ENCODE measurements at places on chromosomes 12 and 14.

GRCh38 chr12:107243341-107243740 is 150.0 kb upstream of the CRY1 start:
- DNase-seq, result no peak

DNA sequence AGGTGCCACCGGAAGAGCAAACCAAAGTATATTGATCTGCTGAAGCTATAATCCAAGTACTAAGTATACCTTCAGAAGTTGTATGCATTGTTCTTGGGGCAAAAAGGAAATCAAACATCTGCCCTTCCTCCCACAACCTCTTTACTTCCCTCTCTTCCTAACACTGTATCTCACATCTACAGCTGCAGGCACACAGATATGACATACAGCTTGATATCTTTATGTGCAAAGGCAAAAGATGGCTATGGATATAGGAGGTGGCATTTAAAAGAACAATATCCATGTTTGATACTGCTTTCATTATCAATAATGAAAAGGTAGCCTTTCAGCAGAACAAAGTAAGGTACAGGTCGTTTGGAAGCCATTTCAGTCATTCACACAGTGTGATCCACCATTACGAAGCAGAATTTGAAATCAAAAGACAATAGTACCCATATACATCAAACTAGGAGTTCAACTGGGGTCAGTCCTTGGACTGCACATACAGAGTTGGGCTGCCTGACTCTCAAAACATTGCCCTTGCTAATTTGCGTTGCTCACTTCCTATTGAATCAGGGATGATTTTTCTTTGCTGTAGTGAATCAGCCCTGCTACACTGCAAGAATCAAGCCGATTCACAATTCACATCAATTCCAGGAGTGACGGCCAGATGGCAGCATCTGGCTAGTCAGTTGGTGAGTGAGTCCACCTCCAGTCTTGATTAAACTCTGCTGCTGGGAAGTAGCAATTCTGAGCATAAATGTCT is 8.9 kb downstream of the ANG start:
- peak; percentile 27 for DNase-seq

DNA sequence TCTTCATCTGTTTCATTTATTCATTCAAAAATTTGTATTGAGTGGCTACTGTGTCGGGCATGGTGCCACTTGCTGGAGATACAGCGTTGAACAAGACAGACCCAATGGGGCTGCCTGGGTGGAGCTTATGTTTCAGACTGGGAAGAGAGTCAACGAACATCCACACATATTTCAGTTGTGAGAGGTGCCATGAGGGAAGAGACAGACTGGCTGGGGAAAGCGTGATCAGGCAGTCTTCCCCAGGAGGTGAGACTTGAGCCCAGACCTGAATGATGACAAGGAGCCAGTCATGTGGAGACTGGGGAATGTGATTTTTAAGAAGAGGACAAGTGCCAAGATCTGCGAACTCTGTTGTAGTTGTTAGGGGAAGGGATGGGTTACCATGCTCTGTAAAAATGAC is 12.2 kb downstream of the BICD1 start:
- DNase-seq, result no peak

DNA sequence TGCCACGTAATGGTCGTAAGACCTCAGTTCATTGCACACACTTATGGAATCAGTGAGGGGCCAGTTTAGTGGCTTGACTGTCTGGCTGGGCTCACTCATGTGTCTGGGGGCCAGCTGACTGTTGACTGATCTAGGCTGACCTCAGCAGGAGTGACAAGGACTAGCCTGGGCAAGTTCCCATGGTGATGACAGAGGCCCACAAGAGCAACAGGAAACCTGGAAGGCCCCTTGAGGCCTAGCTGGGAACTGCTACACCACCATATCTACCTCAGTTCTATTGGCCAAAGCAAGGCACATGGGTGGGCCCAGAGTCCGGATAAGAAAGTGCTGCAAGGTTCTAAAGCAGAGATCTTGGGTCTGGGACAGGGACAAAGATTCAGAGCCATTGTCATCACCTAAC is 21.3 kb upstream of the RFLNA start:
- no peak for DNase-seq

GRCh38 chr14:52253503-52253902 is 14.0 kb upstream of the PTGDR start:
- no peak for DNase-seq

DNA sequence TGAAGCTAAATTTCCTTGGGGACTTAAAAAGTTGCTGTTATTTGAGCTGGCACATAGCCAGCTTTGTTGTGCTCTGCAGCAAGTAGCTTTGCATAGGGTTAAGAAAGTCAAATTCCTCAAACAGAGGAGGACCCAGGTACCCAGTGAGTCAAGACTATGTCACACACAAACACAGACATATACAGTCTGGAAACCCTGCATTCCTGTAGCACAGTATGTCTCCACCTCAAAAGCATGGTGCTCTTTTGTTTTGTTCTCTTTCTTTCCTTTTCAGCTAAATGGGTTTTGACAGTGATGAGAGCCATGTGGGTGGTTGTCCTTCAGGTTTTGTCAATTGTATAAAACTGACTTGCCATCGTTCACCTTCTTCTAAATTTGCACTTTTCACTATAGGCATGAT is 179.6 kb upstream of the DIO2 start:
- DNase-seq, result no peak

DNA sequence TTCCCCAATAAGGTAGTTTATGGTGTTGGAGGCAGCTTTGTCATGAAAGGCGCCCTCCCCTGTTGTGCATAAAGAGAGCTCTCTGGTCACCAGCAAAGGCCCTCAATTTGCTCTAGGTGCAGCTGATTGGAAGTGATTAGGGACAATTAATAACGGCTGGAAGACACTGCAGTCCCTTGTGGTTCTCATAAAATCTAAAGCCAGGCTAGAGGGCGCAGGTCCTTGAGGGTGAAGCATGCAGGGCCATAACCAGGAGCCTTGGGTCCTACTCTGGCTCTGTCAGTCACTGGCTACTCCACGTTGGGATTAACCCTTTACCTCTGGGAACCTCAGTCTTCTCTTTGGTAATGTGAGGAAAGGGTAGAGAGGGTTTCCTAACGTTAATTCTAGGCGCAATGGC is 1.9 kb downstream of the DAAM1 start:
- DNase-seq, result no peak

DNA sequence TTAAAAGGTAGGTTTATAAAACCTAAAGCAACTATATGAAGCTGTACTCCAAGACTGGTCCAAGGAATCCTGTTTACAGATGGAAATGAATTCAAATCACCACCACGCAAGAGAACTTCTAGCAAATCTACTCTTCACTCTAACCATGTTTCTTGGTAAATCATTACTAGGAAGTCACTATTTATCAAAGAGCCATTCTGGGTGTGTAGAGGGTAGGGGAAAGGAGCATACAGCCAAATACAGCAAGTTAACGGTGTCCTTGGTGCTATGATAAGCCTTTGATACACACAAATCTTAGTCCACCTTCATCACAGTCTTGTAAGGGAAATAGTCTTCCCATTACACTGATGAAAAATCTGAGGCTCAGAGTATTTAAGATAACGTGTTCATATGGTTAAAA is 16.8 kb downstream of the NIN start:
- no peak for DNase-seq

DNA sequence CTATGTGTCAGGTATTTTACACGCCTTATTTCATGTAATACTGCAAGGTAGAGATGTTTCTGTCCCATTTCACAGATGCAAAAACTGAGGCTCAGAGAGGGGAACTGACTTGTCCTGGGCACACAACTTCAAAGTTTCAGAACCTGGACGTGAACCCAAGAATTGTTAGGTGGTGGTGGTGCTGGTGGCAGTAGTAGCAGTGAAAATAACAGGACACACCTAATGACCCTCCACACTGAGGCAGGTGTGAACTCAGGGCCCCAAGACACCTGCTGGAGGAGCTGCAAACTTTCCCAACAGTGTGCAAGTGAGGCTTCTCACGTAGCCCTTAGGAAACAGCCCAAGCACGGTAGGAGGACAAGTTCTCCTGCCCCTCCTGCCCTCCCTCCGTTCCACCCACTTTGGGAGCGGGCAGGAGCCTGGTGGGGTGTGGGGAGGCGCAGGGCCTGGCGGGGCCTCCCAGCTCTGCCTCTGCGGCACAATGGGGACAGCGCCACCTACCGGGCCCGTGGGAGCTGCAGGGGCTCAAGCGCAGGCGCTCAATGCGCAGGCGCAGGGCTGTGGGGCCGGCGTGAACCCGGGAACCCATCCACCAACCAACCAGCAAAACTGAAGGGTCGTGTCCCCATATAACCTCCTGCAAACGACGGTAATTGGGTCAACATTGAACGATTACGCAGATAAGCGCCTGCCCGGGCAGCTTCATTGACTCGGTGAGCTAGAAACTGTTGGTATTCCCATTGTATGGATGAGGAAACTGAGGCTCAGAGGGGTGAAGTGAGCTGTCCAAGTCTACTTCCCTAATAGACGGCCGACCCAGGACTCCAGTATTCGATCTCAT is 12.0 kb upstream of the TRPV4 start:
- peak; percentile 82 for DNase-seq

DNA sequence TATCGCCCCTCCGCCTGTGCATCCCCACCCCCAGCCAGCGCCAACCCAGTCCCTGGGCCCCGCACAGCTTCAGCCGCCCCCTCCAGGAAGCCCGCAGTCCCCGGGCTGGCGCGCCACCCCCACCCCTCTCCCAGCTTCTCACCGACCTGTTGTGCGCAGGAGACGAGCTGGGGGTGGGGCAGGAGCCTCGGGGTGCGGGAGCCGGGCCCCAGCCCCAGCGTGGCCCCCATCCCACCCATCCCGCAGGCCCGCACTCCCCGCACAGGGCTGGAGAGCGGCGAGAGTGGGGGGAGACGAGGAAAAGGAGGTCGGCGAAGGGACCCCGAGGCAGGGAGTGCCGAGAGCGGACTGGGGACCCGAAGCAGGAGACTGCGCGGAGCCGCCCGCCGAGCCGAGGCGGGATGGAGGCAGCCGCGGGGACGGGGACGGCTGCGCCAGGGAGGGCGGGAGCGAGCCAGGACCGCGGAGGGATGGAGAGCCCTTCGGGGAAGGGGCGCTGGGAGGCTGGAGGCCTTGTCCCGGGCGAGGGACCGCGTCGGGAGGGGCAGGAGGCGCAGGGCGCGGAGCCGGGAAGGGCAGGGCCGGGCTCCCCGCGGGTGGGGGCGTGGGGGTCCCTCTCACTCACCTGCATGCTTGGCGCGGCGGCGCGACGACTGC is 498 bp downstream of the PIANP start:
- DNase-seq, result no peak

GRCh38 chr12:120327593-120327992 is at the start of gene PLA2G1B:
PLA2G1B (minus strand) TSS chr12:120327779; CDS start chr12:120327753, 26 bp downstream.
- DNase-seq, result no peak

DNA sequence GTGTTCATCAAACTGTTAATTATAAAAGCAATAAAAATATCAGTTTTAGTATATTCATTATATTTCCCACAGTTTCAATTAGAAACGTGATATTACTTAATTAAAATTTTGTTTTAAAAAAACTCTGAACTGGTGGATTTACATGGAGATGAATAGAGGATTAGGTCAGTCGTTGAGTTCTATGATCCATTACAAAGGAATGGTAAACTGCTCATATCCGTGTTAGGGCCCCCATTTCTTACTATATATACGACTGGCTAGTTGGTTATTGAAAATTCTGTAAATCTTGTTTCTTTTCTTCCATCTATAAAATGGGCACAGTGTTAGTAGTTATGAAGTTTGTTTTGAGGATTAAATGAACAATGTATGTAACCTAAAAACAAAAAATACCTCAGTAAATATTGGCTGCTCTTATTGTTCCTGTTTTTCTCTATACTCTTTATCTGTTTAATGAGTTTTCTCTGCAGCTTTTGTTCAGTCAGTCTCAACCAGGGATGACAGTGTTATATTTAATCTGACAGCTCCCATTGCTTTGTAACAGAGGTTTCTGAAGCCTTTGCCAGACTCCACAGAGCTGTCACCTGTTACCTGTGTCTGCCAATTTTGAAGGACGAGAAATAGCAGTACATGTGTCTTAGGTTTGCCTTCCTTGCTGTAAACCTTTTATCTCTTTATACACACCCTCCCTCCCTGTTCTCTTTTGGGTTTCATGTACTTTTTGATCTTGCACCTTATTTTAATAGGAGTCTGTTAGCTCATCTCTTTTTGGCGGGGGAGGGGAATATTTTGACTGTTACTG is 41.5 kb downstream of the FRS2 start:
- DNase-seq, result no peak

DNA sequence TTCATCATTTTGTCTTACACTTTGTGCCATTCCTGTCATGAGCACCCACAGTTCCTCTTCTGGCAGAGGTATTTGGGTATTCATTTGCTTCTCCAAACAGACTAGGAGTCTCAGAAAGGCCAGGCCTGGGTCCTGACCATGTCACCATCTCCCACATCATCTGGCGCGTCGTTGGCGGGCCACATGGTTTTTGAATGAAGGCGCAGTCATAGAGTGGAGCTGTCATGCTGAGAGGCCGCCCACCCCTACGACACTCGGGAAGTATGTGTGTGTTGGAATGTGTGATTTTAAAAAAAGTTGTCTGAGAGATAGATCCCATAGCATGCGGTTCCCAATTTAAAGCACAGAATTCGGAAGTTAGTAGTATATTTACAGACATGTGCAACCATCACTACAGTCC is 15.6 kb upstream of the TTC7B start:
- no peak for DNase-seq

- DNase-seq, result no peak
Observed at GRCh38 chr12:66885115-66885875, 206.4 kb upstream of the GRIP1 start.

DNA sequence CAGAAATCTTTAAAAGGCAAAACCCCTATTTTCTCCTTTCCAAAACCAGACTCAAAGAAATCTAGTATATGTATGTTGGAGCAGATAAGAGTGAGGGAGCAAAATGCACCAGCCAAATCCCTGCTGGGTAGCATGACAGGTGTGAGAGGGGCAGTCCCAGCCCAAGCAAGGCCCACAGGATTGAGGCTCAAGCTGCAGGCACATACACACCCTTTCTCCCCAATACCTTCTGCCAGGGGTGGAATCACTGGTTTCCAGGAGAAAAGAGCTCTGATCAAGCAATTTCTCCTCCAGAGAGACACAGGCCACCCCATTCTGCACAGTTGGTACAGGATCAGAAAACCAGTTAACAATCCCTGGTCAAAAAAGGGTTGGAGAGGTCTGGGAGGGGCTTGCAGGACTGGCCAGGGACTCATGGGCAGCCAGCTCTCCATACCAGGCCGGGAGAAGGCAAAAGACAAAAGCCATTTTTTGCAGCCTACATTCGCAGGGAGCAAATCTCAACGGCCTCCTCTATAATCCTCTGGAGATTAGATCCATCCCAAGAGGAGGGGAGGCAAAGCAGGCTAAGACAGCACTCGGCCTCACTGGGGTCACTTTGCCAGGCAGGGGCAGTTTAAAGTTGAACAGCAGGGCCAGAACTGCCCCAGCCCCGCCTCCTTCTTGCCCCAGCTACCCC is 2.1 kb downstream of the KMT2D start:
- no peak for DNase-seq

GRCh38 chr12:57604454-57604991 is at the start of gene DTX3:
DTX3 (plus strand) TSS chr12:57604824; CDS start chr12:57606518, 1,694 bp downstream.
- DNase-seq, result no peak

Measured in stimulated activated CD8-positive, alpha-beta memory T cell treated with anti-CD3 and anti-CD28 coated beads, Interleukin-7, amount 100 ng/mL, for 1 hour (primary cell).